Stomach (tissue), 19 donors: ENCODE measurements at places on chromosomes 6 and 20. TPM values are rescaled to one million over a fixed set of nuclear protein-coding genes. Genes with fewer than 3 reads are reported as not detected.

- no peaks in the 10 kb centered on the region for H3K36me3 ChIP-seq
- DNase-seq: peak; percentile 64
- no peak overlapping the region for H3K4me3 ChIP-seq
- H3K4me1 ChIP-seq: peaks cover 25% of the 10 kb centered on the region
These were observed 179.1 kb downstream of the SYNDIG1 start for GRCh38 chr20:24648481-24648880.

DNA sequence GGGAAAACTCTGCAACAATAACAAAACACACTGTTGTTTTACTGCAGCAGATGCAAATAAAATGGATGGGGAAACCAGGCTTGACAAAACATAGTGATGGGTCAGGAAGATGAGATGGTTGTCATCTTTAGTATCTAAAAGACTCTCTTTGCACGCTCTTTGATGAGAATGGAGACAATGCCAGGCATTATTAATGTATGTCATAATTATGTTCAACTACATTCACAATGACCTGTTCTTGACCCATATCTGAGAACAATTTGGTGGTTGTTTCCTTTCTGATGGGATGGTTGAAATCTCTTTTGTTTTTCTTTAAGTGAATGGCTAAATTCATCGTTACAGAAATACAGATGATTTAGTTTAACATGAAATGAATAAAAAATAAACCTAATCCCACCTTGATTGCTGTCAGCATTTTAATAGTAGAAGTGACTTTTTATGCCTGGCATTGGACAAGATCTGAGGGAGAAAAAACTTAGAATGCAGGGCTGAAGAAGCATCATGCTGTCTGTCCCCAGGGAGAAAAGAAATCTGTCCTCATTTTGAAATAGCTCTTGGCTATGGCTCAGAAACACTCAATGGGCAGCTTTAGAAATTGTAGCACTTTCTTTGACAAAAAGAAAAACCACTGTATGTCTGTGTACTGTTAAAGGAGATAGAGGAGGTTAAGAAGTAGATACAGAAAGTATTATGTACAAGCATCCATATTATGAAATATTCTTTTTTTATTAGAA is 12.4 kb upstream of the GRIK2 start:
- H3K27me3 ChIP-seq: no peaks in the 10 kb centered on the region
- no peak for DNase-seq
- no peaks in the 10 kb centered on the region for H3K36me3 ChIP-seq
- no peak overlapping the region for H3K27ac ChIP-seq

GRCh38 chr20:53872081-53872541 is 198.3 kb downstream of the BCAS1 start:
- H3K27ac ChIP-seq: peak overlapping the region; percentile 21
- no peak for DNase-seq
- no peak overlapping the region for H3K4me3 ChIP-seq
- peaks cover 13% of the 10 kb centered on the region for H3K4me1 ChIP-seq

GRCh38 chr6:149209871-149210775 is 107.4 kb upstream of the TAB2 start:
- no peaks in the 10 kb centered on the region for H3K36me3 ChIP-seq
- H3K27me3 ChIP-seq: no peaks in the 10 kb centered on the region
- peaks cover 21% of the 10 kb centered on the region for H3K4me1 ChIP-seq
- H3K4me3 ChIP-seq: no peak overlapping the region

The SNAP91 gene
- 3.5 TPM for total RNA-seq

The KCNK17 gene
- total RNA-seq: not detected
